ENCODE measurements at places on chromosomes 5 and 9. TPM values are rescaled to one million over a fixed set of nuclear protein-coding genes. Genes with fewer than 3 reads are reported as not detected.

The TAS2R1 gene
- not detected for total RNA-seq

The KIF20A gene
- 106 TPM for total RNA-seq

- no peak for DNase-seq
Observed at GRCh38 chr5:180173875-180174586, 35.0 kb downstream of the RASGEF1C start.

The CEP72 gene
- 11.0 TPM for total RNA-seq

The CDH9 gene
- total RNA-seq = not detected

DNA sequence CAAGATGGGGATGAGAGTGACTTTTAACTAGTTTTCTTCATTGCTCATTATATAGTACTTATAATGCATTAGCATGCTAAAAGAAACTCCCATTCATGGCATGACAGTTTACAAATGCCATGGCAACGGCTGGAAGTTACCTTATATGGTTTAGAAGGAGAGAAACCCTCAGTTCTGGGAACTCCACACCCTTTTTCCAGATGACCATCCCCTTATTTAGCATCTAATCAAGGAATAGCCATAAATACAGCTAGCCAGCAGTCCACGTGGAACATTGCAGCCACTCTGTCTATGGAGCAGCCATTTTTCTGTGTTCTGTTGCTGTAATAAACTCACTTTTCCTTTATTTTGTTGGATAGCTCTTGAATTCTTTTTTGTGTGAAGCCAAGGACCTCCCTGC, 1137.8 kb downstream of the CDH18 start:
- DNase-seq = no peak

The CER1 gene
- not detected for total RNA-seq

GRCh38 chr9:115158661-115159481, 40.9 kb upstream of the TNC start:
- DNase-seq = no peak

DNA sequence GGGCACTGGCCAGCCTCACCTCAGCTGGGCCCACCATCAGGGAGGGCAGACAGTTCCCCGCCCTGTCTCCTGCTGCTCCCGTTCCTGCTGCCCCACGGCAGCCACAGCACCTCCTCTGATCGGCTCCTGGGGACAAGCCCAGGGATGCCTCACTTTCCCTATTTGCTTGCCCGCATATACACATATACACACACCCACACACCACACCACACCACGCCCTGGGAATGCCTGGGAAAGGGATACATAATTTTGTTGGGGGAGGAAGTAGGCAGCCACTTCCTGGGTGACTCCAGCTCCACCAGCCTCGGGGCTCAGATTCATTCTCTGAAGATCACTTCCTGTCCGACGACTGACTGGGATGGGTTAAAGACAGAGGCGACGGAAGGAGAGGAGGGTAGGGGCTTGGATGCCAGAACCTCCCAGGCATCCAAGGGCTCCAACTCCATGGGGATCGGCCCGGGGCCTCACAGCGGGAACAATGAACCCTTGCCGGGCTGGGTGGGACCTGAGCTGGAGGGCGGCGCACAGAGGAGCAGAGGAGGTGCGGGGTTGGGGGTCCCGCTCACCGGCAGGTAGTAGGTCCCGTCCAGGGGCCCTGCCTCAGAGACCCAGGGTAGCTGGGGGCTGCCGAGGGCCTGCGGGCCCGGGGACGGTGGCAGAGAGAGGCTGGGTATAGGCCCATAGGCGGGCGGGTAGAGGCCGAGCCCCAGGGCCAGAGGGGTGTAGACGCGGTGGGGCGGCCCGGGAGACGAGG, 2.0 kb upstream of the MZB1 start:
- peak; percentile 69 for DNase-seq

DNA sequence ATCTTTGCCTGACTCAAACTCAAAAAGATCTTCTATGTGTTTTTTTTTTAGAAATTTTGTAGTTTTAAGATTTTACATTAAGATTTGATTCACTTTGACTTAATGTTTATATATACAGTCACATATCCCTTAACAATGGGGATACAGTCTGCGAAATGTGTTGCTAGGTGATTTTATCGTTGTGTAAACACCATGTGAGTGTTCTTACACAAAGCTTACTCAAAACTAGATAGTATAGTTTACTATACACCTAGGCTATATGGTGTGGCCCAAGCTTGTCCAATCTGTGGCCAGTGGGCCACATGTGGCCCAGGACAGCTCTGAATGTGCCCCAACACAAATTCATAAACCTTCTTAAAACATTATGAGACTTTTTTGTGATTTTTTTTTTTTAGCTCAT, 131.9 kb downstream of the CWC27 start:
- DNase-seq = no peak

The TDRD7 gene
- total RNA-seq = 9.9 TPM

The SPINK6 gene
- not detected for total RNA-seq

Measured in Daoy (cell line).